Stimulated activated CD4-positive, alpha-beta T cell treated with anti-CD3 and anti-CD28 coated beads, Interleukin-15, amount 100 ng/mL, for 24 hours (primary cell): ENCODE measurements at places on chromosomes 12 and 14.
A peak's percentile ranks its signal among the peaks of the same experiment; 100 is the strongest.

GRCh38 chr14:104342435-104343293 lies 204.3 kb downstream of the KIF26A start:
- no peak for DNase-seq

DNA sequence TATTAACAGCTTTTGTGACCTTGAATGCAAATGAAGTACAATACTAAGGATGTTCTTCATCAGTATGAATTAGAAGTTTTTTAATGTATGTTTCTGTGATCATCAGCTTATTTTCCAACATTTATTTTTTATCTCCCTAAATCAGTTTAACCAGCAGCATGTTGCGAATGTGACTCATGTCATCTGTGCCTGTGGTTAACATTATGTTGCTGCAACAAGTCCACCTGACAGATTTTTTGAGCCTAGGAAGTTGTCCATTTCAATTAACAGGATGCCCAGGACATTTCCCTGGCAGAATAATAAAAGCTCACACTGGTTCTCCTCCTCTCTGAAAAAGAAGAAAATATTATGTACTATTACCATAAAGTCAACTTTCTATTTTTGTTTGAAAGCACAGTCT lies 155.5 kb downstream of the SYT1 start:
- DNase-seq = no peak

DNA sequence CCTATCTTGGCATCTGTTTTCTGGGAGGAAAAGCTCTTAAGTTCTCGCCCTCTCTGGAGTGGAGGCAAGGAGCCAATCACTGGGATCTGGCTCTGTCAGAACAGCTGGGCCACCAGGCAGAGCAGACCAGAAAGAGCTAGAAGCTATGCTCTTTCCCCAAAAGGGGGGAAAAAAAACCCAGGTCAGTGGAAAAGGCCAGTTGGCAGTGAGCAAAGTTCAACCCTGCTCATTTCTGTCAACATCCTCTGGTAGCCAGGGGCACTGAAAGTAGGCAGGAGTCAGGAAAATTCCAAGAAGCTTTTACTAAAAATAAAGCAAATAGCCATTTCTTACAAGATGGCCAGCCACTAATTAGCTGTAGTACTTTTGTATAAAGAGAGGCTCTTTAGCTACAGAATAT lies 36.6 kb upstream of the PAX9 start:
- DNase-seq = no peak

GRCh38 chr12:110600254-110600653 lies 13.7 kb upstream of the TCTN1 start:
- no peak for DNase-seq

GRCh38 chr14:25677111-25677510 lies 627.2 kb upstream of the STXBP6 start:
- no peak for DNase-seq

GRCh38 chr12:5488626-5488955 lies 56.7 kb downstream of the NTF3 start:
- DNase-seq = no peak

DNA sequence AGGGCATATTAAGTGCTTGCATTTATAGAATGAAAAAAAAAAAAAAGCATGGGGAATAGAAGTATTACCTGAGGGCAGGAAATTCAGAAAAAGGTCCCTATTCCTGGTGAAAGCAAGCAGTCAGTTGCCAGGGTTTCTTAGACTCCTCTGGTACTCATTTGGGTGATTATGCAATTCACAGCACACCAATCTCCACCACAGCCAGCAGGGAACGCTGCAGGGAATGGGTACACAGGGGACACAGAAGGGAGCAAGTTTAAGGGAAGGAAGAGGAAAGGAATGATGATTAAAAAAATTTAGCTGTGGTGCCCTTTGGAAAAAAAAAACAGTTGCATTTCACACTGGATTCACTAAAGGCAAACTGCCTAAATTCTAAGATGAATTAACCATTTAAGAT lies 14.2 kb downstream of the BLTP3B start:
- no peak for DNase-seq

GRCh38 chr12:14280921-14281320 lies 84.6 kb upstream of the ATF7IP start:
- no peak for DNase-seq

DNA sequence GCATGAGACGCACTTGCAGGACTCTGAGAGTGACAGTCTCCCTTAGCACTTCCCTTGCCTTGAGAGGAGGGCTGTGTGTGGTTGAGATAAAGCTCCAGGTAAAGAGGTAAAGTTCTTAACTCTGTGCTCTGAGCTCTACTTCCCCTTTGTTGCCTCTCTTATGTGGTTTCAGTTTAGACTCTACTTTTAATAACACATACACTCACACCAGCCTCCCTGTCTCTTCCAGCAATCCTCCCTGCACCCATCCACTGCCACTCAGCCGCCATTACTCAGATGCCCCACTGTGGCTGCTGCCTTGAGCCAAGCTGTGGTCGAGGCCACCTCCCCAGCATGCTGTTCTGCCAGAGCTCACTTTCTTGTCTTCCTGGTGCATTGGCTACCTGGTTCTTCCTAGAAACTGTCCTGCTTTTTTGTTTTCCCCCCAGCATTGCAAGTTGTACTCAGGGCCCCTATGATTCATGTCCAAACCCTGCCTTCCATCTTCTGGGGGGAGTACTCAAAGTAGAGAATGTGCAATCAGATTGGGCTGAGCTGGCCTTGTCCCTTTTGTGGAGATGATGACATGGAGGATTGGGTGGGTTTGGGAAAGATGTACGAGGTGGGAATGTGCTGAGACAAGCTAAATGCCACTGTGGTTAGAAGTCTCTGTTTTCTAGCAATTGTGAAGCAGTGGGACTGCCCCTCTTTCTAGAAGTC lies 115.5 kb upstream of the PARP11 start:
- peak; percentile 42 for DNase-seq

- no peak for DNase-seq
Measured at GRCh38 chr14:30153717-30154116, 226.1 kb upstream of the PRKD1 start.

- DNase-seq = no peak
Measured at GRCh38 chr12:22569253-22569652, 24.9 kb upstream of the C2CD5 start.

DNA sequence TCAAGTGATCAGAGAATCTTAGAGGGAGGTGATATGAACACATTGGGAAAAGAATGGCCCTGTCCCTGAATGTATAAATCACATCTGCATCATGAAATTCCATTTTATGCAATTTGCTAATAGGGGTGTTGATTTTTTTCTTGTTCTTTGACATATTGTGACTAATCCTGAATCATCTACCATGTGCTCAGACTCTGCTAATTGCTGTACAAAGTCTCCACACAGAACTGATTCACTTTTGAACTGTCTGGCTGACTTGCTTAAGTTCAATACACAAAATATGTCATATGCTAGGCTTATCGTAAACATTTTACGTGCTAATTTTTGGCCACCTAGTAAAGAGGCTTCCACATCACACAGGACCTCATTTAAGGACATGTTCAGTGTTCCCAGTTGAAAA lies 2.6 kb downstream of the TMEM132D start:
- DNase-seq = no peak

DNA sequence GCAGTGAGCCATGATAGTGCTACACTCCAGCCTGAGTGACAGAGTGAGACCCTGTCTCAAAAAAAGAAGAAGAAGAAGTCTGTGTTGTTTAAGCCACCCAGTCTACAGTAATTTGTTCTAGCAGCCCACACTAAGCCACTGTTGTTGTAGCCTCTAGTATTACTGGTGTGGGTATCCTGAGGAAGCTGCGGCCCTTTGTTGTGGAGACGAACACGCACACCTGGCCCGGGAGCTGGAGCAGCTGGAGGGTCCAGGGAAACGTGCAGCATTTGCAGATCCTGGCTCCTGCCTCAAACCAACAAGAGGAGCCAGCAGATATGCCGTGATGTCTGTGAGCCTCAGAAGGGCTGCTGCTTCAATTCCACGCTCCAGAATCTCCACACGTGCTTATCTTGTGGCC lies 65.3 kb downstream of the MAP1LC3B2 start:
- DNase-seq = no peak

GRCh38 chr12:65640489-65640901 lies 183.8 kb upstream of the HMGA2 start:
- no peak for DNase-seq

- DNase-seq = no peak
Measured at GRCh38 chr14:88765130-88765529, 27.6 kb downstream of the EML5 start.
